PC-9 (cell line): ENCODE measurements at places on chromosomes 11 and 22. TPM values are rescaled to one million over a fixed set of nuclear protein-coding genes. Genes with fewer than 3 reads are reported as not detected.

DNA sequence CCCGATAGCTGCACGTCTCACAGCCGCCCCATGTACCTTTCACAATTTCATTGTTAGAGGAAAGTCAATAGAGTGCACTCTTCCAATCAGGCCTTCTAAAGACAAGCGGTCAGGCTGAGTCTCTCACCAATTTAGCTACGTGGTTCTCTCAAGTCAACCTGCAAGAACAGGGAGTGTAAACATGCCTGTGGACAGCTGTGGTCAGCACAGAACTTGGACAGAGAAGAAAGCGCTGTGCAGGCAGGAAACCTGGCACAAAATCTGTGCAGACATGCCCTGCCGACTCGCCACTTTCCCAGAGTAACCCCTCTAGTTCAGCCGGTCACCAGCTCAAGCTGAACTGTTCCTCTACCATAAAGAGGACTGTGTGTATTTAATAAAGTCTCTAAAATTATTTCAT, 39.5 kb downstream of the CHKA start:
- no peak overlapping the region for H3K27ac ChIP-seq
- no peak for DNase-seq
- peaks cover 24% of the 10 kb centered on the region for H3K36me3 ChIP-seq
- H3K4me1 ChIP-seq: peaks cover 14% of the 10 kb centered on the region
- H3K27me3 ChIP-seq: no peaks in the 10 kb centered on the region
- H3K4me3 ChIP-seq: no peak overlapping the region

Gene OR8D1
- not detected in 2 replicates for total RNA-seq

GRCh38 chr11:15534266-15534665, 419.5 kb downstream of the INSC start:
- no peak overlapping the region for H3K4me3 ChIP-seq
- no peaks in the 10 kb centered on the region for H3K36me3 ChIP-seq
- H3K4me1 ChIP-seq: no peaks in the 10 kb centered on the region
- DNase-seq: no peak

DNA sequence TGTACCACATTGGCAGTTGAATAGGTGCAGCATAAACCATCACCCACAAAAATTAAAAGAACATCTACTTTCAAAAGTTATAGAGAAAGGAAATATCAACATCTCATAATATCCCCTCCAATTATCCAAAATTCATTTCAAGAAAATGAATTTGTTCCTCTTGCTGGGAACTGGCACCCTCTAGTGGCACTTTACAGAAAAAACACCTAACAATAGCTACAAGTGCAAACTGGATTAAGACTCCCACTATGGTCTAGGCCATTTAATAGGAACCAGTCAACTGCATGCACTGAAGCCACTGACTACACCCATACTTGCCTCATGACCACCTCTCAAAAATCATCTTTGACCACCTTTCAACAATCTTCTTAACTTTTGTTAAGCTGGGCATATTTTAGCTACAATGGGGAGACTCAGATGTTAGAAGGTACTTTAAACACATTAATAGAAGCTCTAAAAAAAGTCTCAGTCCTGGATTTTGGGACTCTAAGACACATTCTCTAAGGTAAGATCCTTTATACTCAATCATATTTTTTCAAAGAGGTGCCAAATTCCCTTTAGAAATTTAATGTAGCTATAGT, 17.3 kb downstream of the TRAF6 start:
- no peak for DNase-seq
- H3K27ac ChIP-seq: no peak overlapping the region
- no peaks in the 10 kb centered on the region for H3K4me1 ChIP-seq
- H3K36me3 ChIP-seq: peaks cover 31% of the 10 kb centered on the region
- no peaks in the 10 kb centered on the region for H3K27me3 ChIP-seq

DNA sequence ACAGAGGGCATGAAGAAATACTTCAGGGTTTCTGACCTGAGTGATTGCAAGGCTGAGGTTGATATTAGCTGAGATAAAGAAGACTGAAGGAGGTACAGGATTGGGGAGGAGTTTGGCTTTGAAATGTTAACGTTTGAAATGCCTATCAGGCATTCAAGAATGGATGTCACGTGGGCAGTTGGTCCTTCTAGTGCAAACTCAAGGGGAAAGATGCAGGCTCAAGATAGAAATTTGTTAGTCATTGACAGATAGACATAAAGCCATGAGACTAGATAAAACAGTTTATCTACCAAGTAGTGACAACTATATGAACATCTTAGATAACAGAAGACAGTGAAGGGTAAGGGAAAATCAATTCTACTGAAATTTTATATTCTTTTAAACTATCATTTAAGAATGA, 23.1 kb downstream of the TTC17 start:
- H3K27me3 ChIP-seq: no peaks in the 10 kb centered on the region
- H3K4me1 ChIP-seq: peaks cover 1% of the 10 kb centered on the region; the same call in 1 of the 2 replicates
- peaks cover 9% of the 10 kb centered on the region; the same call in 1 of the 2 replicates for H3K36me3 ChIP-seq

Gene HIPK3
- total RNA-seq: 62.1 and 64.8 TPM in 2 replicates

DNA sequence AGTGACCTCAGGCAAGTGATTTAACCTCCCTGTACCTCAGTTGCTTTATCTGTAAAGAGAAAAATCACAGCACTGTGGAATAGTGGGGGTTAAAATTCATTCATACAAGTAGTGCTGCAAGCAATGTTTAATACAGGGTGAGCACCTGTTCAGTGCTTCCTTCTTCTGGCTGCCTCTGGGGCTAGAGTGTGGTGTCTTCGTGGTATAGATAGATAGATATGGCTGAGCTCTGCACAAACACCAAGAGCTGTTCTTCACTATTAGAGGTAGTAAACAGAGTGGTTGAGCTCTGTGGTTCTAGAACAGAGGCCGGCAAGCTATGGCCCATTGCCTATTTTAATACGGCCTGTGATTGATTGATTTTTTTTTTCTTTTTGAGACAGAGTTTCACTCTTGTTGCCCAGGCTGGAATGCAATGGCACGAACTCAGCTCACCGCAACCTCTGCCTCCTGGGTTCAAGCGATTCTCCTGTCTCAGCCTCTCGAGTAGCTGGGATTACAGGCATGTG, 32.9 kb downstream of the LIMK2 start:
- peaks cover 56% of the 10 kb centered on the region for H3K4me1 ChIP-seq
- H3K36me3 ChIP-seq: no peaks in the 10 kb centered on the region
- H3K27me3 ChIP-seq: no peaks in the 10 kb centered on the region
- H3K27ac ChIP-seq: no peak overlapping the region
- DNase-seq: no peak
- no peak overlapping the region for H3K4me3 ChIP-seq

DNA sequence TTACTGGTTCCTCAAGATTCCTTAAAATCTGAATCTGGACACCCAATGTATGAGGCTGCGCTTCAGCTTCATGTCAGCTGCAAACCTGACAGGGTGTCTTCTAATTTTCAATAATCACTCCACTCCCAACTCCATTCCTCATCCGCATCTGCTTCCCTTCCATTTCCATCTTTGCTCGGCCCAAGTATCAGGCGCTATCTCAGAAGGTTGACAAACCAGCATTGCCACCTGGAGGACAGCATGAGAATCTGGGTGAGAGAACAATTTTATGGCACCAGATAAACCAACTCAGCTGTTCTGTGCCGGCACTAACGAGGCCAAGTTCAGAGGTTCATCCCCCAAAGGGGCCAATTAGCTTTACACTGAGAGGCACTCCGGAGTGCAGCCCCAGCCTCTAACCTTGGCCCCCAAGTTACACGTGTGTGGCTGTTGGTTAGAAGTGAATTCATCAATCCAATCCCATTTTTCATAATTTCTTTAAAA, 79.1 kb upstream of the LMO2 start:
- H3K36me3 ChIP-seq: no peaks in the 10 kb centered on the region
- no peak overlapping the region for H3K4me3 ChIP-seq
- DNase-seq: peak; percentile 34
- peaks cover 1% of the 10 kb centered on the region for H3K4me1 ChIP-seq

GRCh38 chr11:102119997-102120396, 9.8 kb downstream of the YAP1 start:
- H3K36me3 ChIP-seq: peaks cover 46% of the 10 kb centered on the region
- H3K27ac ChIP-seq: peak overlapping the region; percentile 69
- DNase-seq: peak; percentile 88
- H3K4me3 ChIP-seq: peak overlapping the region; percentile 35; the same call in 1 of the 2 replicates
- peaks cover 74% of the 10 kb centered on the region for H3K4me1 ChIP-seq

Gene SEPTIN3
- total RNA-seq: 1.2 and 1.5 TPM in 2 replicates

DNA sequence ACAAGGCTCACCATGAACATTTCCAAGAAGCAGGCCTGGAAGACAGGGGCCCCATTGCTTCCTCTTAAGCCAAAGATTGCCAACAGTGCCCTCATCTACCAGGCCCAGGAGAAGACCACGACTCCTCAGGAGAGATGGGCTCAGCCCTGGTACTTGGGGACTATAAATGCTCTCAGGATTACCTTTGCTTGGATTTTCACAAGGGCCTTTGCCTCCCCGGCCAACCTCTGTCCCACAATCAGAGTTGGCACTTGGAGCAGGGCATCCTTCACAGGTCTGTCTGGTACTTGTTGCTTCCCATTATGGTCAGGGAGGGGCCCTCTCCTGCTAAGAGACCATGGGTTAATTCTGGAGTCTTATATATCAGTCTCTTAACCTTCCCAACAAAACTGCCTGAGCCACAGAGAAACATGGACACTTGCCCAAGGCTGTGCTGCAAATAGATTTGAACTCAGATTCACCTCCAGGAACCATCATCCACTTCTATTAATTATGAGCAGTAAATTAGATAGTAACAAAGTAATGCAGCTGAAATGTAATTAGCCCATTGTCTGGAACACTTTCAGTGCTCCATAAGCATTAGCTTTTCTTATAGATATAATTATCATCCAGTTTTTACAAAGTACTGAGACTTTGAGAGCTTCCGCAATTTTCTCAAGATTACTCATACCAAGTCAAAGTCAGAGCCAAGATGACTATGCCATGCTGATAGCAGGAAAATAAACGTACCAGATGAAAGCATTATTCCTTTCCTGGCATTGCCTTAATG, 33.5 kb downstream of the POU2AF3 start:
- no peaks in the 10 kb centered on the region for H3K27me3 ChIP-seq
- H3K4me3 ChIP-seq: no peak overlapping the region
- DNase-seq: peak; percentile 72
- no peaks in the 10 kb centered on the region for H3K36me3 ChIP-seq
- peaks cover 77% of the 10 kb centered on the region for H3K4me1 ChIP-seq

Gene C11orf91
- total RNA-seq: 0.90 TPM in 1 of 2 replicates, not detected in the other

DNA sequence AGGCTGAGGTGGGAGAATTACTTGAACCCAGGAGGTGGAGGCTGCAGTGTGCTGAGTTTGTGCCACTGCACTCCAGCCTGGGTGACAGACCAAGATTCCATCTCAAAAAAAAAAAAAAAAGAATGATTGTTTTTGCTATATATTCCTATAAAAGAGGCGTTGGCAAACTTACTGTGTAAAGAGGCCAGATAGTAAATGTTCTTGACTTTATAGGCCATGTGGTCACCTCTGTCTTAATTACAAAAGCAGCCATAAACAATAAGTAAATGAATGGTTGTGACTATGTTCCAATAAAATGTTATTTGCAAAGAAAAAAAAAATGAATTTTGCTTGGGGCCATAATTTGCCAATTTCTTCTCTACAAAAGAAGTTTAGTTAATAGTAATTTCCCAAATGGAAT, 12.3 kb downstream of the ATM start:
- no peak for DNase-seq
- no peak overlapping the region for H3K27ac ChIP-seq
- peaks cover 31% of the 10 kb centered on the region for H3K36me3 ChIP-seq
- no peaks in the 10 kb centered on the region for H3K27me3 ChIP-seq

- H3K4me1 ChIP-seq: peaks cover 12% of the 10 kb centered on the region
- H3K4me3 ChIP-seq: no peak overlapping the region
- no peak overlapping the region for H3K27ac ChIP-seq
- no peaks in the 10 kb centered on the region for H3K27me3 ChIP-seq
These were observed 22.1 kb downstream of the RIBC2 start for GRCh38 chr22:45435544-45436139.

GRCh38 chr22:17046566-17047348, 38.0 kb upstream of the IL17RA start:
- no peaks in the 10 kb centered on the region for H3K4me1 ChIP-seq
- H3K27me3 ChIP-seq: peaks cover 6% of the 10 kb centered on the region; the same call in 1 of the 2 replicates
- no peak overlapping the region for H3K27ac ChIP-seq
- DNase-seq: no peak
- H3K36me3 ChIP-seq: no peaks in the 10 kb centered on the region
- H3K4me3 ChIP-seq: no peak overlapping the region

DNA sequence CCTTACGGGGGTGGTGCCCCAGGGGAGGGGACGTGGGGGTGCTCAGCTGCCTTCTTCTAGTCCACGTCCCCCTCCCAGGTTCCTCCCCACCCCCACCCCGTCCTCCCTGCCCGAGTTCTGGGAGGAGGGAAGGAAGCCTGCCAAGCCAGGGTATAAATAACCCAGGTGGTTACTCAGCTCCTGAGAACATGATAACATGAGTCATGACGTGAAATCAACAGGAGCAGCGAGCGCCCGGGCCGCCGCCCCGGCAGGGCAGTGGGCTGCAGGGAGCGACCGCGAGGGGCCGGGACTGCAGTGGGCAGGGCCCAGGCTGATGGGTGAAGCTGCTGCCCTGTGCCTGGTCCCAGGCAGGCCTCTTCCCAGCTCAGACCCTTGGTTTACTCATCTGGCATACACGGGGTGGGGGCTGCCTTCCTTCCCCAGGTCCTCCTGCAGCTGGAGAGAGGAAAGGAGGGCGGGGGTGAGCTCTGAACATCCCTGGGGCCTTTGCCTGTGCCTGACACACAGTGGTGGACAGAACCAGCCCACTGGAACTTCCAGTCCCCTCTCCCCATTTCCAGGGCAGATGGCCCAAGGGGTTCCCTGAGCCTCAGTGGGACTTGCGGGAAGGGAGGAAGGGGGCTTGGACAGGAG, 8.8 kb upstream of the PDGFB start:
- DNase-seq: peak; percentile 86
- H3K4me1 ChIP-seq: peaks cover 46% of the 10 kb centered on the region
- peak overlapping the region; percentile 51 for H3K27ac ChIP-seq
- H3K36me3 ChIP-seq: no peaks in the 10 kb centered on the region
- H3K4me3 ChIP-seq: peak overlapping the region; percentile 33; the same call in 1 of the 2 replicates
- H3K27me3 ChIP-seq: no peaks in the 10 kb centered on the region

- H3K27ac ChIP-seq: no peak overlapping the region
- H3K4me1 ChIP-seq: peaks cover 64% of the 10 kb centered on the region
- H3K36me3 ChIP-seq: no peaks in the 10 kb centered on the region
- H3K4me3 ChIP-seq: no peak overlapping the region
These were observed 45.7 kb downstream of the PACS1 start for GRCh38 chr11:66115638-66116301.

Gene BLID
- total RNA-seq: 1.8 and 2.0 TPM in 2 replicates

- H3K27me3 ChIP-seq: no peaks in the 10 kb centered on the region
- H3K4me1 ChIP-seq: no peaks in the 10 kb centered on the region
- DNase-seq: no peak
- H3K27ac ChIP-seq: no peak overlapping the region
These were observed 11.9 kb downstream of the L3MBTL2 start for GRCh38 chr22:41216984-41217383.

DNA sequence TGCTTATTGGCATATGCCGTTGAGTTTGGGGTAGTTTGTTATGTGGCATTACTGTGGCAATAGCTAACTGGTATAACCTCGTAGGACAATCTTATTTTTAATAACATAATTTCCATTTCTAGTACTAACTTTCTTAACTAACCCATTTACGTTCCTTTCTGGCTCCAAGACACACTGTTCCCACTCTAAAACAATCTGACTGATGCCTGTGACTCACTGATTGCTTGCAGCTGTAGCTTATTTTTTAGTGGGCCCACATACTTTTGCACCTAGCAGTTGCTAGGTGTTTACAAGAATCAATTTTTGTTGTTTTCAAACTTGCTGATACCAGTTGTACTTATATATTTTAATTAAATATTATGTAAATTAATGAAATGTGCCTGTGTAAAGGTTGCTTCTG, 52.2 kb downstream of the FAT3 start:
- H3K27me3 ChIP-seq: no peaks in the 10 kb centered on the region
- H3K27ac ChIP-seq: no peak overlapping the region
- H3K4me3 ChIP-seq: no peak overlapping the region

- no peak for DNase-seq
- no peaks in the 10 kb centered on the region for H3K36me3 ChIP-seq
- no peaks in the 10 kb centered on the region; the same call in 1 of the 2 replicates for H3K4me1 ChIP-seq
- no peak overlapping the region for H3K4me3 ChIP-seq
These were observed 4.5 kb downstream of the PARVA start for GRCh38 chr11:12381875-12382274.
